Stimulated activated CD8-positive, alpha-beta memory T cell treated with anti-CD3 and anti-CD28 coated beads, Interleukin-12 subunit alpha, Interleukin-12 subunit beta, amount 100 ng/mL, for 4 hours (primary cell): ENCODE measurements at places on chromosomes 11 and 22.

GRCh38 chr11:1740786-1741530, 9.4 kb downstream of the IFITM10 start:
- DNase-seq = no peak

- DNase-seq = no peak
Observed at GRCh38 chr11:48052183-48053044, 72.1 kb downstream of the PTPRJ start.

GRCh38 chr11:58334708-58335107, 24.2 kb downstream of the OR5B17 start:
- DNase-seq = no peak

DNA sequence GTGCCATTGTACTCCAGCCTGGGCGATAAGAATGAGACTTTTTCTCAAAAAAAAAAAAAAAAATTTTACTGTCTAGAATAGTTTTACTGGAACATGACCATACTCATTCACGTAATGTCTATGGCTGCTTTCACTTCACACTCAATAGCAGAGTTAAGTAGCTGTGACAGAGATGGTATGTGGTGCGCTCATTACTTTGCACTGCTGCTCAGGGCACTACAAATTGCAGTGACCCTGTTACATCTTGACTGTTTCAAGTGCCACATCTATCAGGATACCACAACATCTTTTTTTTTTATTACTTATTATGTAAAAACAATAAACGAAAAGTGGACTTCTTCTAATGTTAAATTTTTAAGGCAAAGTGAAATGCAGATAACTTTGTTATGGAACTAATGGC, 110.3 kb downstream of the ARHGAP20 start:
- no peak for DNase-seq

GRCh38 chr11:131693756-131694155, 323.3 kb downstream of the NTM start:
- DNase-seq = no peak

- no peak for DNase-seq
Observed at GRCh38 chr22:20220629-20221026, 47.5 kb downstream of the RTN4R start.

- DNase-seq = no peak
Observed at GRCh38 chr11:81574301-81574700, 1159.4 kb downstream of the FAM181B start.

DNA sequence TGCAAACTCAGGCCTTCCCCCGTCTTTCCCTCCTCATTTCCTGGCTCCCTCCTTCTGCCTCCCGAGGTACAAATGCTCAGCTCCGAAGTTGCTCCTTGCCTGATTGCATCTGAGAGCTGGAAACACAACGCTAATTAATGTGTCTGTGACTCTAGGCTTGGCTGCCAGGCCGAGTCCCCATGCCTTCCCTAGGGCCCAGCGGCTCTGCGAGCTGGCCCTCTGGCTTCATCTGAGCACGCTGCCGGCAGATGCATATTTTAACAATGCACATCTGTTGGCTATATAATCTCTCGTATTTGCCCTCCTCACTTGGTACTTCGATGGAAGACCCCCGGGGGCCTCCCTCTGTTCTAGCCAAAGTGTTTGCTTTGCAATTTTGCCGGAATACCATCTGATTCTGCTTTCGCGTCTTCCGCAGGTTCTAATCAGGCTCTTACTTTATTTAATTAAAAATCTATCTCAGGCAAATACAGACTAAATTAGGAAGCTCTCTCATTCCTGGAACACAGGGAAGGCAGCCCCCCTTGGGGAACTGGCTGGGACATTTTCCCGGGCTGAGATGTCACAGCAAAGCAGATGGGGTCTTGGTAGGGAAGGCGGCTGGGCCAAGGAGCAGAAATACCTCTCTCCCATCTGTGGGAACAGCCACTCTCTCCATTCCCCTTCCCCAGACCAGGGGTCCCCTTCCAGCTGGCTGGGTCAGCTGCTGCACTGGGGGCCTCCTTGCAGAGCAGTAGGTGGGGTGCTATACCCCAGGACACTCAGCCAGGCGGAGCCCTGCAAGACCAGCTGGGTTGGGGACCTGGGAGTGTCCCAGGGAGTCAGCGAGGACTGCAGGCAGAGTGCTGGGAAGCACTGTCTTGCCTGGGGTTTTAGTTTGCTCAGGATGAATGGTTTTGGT, 162.8 kb downstream of the ST3GAL4 start:
- no peak for DNase-seq

DNA sequence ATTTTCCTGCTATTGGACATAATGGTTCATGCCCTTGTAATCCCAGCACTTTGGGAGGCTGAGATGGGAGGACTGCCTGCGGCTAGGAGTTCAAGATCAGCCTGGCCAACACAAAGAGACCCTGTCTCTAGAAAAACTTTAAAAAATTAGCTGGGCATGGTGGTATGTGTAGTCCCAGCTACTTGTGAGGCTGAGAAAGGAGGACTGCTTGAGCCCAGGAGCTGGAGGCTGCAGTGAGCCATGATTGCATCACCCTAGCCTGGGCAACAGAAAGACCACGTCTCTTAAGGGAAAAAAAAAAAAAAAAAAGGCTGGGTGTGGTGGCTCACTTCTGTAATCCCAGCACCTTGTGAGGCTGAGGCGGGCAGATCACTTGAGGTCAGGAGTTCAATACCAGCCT, 94.0 kb downstream of the APOL5 start:
- DNase-seq = no peak

GRCh38 chr11:63939397-63939891, 642 bp downstream of the NAA40 start:
- no peak for DNase-seq

DNA sequence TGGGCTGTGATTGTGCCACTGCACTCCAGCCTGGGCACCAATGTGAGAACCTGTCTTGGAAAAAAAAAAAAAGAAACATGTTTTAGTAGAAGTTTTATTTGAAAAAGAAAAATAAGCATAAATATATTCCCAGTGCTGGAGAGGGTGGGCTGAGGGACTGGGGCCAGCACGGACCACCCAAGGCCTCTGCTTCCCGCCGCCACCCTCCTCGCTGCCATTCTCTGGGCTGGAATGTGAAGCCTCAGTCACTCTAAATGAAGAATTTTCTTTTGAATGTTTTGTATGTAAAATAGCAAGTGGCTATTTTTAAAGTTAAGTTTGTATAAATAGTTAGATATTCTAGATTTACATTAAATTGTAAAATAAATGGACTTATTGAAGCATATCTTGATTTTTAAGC, 5.1 kb upstream of the TRMU start:
- DNase-seq = no peak

GRCh38 chr22:43969021-43969878, 14.0 kb downstream of the SAMM50 start:
- DNase-seq = no peak

- no peak for DNase-seq
Observed at GRCh38 chr11:35771722-35772121, 109.1 kb downstream of the TRIM44 start.

- DNase-seq = no peak
Observed at GRCh38 chr22:22682807-22683667, 38.6 kb downstream of the GGTLC2 start.

DNA sequence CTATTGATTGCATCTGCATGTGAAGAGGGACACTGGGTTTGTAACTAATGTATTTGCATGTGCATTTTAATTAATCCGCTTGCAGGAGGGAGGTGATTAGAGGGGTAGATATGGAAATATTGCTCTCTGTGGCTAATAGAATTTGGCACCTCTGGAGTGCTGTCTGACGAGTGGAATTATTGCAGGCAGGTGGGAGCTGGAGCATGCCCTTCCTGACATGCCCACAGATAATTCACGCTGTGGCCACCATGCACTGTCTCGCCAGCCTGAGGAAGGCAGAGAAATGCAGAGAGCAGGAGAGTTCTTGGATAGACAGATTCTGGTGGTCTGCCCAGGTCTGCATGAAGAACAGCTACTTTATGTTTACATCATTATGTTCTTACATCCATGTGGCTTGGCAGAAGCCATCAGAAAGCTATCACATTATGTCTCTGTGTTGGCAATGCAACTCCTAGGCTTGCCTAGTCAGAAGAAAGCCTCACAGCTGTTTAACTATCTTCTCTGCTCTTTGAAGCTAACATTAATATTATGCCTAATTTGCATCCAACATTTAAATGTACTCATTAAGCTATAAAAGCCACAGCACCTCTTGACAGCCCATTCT, 89.4 kb upstream of the DRD2 start:
- no peak for DNase-seq

DNA sequence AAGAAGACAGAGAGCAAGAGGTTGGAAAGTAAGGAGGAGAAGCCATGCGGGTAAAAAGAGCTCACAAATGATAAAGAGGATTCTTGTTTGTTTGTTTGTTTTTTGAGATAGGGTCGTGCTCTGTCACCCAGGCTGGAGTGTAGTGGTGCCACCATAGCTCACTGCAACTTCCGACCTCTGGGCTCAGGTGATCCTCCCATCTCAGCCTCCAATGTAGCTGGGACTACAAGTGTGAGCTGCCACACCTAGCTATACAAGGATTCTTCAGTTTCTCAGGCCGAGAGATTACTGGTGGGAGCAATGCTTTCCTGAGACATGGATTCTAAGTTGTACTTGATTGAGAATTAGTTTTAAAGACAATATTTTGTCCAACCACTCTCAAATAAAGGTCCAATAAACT, 55.6 kb downstream of the CLTCL1 start:
- no peak for DNase-seq

- no peak for DNase-seq
Observed at GRCh38 chr11:75938543-75938942, 123.5 kb downstream of the UVRAG start.

GRCh38 chr11:12318791-12319438, 58.5 kb upstream of the PARVA start:
- no peak for DNase-seq

DNA sequence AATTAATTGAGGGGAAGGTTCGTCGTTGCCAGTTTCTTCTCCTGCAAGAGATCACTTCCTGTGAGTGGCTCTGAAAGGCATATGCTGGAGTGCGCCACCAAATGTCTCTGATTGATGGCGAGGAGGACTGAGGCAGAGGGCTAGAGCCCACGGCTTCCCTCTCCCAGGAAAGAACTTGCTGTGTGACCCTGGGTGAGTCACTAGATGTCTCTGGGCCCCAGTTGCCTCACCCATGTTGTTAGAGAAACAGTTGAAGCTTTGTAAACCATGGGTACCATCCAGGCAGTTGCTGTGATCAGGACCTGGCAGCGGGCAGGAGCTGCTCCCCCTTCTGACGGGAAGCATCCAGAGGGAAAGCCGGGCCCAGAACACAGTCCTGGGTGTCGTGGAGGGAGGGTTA, 3.2 kb downstream of the ABCG4 start:
- no peak for DNase-seq

DNA sequence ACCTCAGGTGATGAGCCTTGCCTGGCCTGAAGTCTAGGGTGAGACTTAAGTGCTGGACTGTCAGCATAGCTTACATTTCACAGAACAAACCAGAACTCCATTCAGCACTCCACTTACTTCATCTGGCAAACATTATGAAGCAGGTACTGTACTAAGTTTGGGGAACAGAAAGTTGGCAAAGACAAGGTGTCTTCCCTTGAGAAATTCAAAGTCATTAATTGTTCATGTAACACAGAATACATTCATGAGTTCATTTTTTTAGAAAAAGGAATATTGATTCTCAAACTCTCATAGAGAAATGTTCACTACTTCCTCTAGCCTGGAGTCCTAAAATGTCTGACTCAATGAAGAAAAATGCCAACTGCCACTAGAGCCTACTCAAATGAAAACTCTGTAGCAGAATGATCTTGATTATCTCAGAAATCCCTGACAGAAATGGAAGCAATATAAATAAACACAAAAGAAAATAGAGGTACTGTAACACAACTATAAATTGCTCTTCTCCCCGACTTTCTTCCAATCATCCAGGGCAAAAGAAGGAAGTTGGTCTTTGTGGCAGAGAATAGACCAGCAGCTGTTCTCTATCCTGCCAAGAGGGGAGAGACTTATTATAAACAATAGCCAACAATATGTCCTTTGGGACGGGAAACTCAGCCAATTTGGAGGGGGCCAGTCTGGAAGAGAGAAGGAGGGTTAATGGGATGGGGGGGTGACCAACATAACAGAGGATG, 129.2 kb upstream of the MTMR2 start:
- no peak for DNase-seq

DNA sequence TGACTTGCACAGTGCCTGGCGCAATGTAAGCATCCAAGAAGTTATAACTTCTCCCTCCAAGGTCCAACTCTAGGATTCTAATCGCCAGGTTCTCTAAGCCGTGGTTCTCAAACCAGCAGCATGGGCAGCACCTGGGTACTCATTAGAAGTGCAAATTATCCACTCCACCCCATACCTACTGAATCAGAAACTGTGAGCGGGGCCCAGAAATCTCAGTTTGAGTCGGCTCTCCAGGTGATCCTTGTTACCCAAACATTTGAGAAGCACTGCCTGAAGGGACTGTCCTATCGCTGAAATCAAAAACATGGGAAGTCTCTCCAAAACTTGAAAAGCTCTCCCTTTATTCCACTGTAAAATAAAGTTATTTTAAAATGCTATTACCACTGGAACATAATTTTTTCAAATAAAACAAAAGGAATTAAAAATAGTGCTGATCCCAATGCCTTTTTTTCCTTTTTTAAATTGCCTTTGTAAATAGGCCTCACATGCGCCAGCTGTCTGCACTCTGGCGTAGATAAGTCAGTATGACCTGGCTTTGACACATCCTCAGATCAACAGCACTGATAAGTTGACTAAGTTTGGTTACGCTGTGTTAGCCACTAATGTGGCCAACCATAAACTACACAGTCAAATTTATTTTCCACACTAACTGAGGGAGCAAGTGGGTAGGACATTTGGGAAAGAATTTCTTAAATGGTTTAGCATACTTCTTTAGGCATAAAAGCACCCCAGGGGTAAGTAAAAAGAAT, 8.4 kb upstream of the CTR9 start:
- no peak for DNase-seq

DNA sequence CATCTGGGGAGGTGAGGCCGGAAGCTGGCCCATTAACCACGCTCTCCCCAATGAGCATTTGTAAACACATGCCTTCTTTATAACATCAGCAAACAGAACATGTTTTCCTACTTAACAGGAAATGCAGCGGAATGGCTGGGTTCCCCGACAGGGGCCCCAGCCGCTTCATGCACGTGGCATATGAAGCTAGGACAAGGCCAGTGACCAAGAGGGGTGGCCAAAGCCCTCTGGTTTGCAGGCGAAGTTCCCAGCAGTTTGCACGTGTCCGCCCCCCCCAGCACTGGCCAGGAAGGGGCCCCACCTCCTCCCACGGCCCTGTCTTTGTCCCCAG, 38.7 kb upstream of the LINC01488 start:
- no peak for DNase-seq
